Fibroblast of skin of right quadriceps (primary cell): ENCODE measurements at places on chromosomes 2 and 18.

DNA sequence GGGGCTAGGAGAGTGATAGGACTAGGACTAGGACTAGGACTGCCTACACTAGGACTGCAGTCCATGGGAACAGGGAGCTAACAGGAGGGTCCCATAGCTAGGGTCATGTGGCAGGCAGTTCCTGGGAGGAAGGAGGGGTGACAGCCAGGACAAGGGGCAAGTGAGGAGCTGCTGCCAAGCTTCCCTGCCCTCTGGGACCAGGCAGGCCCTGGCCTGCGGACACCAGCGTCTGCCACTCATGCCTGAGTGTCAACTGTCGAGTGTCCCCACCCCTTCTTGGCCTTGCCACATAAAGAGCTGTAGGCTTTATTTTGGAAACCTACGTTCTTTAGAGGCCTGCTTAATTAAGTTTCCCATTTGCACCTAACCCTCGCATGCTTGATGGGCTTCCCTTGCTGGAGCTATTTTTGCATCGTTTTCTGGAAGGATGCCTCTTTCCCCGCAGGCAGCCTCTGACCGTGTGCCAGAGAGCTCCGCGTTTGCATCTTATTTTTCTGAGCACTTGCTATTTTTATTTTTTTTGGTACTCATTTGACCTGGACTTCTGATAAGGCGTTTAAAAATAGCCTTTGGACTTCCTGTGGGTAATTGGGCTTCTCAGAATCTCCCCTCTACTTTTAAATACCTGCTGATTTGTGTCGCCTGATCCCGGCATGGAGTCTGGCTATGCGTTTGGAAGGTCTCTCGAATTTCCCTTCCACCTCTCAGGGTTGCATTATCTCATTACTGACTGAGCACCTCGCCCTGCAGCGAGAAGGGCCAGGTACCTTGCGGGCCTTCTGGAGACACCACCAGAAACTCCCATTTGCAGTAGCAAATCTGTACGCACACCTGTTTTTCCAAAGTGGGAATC is 66.4 kb downstream of the SH3RF3 start:
- no peak for DNase-seq

DNA sequence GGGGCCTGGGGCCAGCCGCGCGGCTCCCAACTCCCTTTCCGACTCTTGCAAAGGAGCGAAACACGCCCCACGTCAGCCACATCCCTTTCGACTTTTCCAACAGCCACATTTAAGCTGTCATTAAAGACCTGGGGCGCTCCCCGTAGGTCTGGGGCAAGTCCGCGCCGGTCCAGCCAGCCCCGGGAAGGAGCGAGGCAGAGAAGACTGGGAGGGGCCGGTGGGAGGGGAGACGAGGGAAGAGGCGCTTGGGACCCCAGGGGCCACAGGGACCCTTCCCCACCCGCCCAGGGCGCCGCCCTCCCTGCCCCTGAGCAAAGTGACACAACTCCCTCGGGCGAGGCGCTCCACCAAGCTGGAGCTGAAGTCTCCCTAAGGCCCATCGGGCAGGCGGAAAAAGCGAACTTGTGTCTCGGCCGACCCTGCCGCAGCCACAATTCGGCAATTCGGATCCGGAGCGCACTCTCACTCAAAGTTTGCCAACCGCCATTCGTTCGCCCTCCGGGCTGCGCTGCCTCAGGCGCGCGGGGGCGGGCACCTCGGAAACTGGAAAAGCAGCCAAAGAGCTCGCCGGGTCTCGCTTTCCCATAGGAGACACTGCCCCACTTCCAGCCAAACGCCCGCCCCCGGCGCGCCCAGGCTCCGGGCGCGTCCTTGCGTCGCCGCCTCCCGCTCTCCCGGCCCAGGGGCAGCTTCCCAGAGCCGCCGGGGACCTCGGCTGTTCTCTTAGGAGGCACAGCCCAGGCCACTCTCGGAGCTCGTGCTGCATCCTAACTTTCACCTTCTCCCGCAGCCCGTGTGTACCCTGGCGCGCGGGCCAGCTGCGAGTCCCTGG is 1.1 kb upstream of the KCTD1 start:
- peak; percentile 66 for DNase-seq

GRCh38 chr2:177287814-177288213 is 23.3 kb upstream of the NFE2L2 start:
- no peak for DNase-seq

GRCh38 chr2:71474116-71474743 is 20.9 kb downstream of the DYSF start:
- DNase-seq = no peak

- no peak for DNase-seq
Measured at GRCh38 chr2:60819936-60820335, 61.4 kb upstream of the REL start.

DNA sequence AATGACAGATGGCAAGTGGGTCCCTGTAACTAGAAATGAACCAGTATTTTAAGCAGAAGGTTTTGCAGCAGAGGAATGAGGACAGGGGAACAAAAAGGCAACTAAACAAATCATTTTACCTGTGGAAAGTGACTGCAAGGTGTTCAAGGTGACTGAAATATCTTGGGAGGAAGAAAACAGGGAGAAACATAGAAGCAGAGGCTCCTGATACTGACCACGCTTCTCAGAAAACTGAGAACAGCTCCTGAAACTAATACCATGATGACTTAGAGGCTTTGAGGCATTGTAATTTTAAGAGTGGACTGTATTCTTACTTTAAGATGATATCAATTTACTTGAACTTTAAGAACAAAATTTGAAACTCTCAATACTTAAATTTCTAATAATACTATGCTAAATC is at the start of gene DYTN:
Gene DYTN, minus strand, starts transcription at position 101 of the 400 bp plus-strand sequence. CDS start 117 bp downstream, outside the sequence.
- no peak for DNase-seq
